MV-4-11 (cell line): ENCODE measurements at places on chromosomes 11 and 22.

DNA sequence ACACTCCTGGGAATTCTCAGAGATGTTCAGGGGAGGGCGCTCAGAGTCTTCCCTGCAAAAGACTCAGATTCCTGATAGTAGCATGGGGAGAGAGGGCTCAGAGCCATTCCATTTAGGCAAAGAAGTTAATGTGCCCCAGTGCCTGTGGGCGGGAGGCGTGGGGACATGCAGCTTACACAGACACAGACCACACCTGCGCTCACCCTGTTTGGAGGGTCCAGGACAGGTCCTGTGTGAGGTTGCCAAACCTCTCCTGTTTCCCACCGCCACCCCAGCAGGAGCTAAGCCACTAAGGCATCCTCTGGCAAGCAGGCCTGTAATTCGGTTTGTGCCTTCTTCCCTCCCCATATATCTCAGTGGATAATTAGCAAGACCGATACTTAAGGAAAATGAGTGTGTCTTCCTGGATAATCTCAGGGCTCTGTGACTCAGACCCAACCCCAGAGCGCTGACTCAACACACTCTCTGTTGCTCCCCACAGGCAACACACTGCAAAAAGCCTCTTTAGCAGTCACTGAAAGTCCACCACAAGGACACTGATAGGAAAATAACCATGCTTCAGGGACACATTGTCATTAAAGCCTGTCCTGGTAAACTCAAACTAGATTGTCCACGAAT, 118.9 kb upstream of the LMO1 start:
- no peak for DNase-seq

DNA sequence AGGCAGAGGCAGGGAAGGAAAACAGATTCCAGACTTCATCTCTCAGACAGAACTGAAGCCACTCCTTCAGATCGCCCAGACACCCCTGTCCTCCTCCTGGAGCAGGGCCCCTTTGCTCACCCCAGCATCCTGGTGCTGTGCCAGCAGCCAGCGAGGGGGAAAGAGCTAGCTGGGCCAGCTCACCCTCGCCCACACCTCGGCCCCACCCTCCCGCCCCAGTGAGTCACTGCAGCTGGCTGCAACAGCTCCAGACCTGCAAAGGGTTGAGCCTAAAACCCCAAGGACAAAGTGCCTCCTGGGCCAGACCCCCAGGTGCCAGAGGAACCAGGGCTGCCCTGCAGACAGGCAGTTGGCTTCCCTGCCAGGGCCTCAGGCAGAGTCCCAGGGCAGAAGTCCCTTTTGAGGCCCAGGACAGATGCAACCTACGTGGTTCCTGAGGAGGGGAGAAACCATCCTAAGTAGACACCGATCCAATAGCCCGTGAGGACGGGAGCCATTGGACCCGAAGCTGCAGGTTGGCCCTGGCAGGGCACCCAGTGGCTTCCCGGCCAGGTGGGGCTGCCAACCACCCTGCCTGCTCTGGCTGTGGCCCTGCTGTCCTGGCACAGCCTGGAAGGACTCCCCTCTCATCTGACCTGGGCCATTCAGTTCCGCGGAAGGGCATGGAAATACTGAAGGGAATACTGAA, 7.2 kb downstream of the AHNAK start:
- peak; percentile 54 for DNase-seq

DNA sequence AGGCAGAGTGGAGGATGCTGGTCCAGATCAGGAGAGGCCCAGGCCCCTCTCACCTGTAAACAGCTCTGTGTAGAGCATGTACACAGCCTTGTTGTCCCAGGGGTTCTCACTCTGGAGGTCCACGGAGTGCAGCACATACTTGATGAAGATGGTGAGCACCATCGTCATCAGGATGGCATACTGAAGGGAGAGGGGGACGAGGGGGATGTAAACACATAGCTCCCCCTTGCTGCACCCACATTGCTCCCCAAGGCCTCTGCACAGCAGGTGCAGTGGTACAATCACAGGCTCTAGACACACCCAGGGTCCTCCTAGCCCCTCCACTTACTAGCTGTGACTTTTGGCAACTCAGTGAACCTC, 2.9 kb downstream of the SYVN1 start:
- no peak for DNase-seq

GRCh38 chr11:28679795-28680468, 571.7 kb downstream of the METTL15 start:
- no peak for DNase-seq

DNA sequence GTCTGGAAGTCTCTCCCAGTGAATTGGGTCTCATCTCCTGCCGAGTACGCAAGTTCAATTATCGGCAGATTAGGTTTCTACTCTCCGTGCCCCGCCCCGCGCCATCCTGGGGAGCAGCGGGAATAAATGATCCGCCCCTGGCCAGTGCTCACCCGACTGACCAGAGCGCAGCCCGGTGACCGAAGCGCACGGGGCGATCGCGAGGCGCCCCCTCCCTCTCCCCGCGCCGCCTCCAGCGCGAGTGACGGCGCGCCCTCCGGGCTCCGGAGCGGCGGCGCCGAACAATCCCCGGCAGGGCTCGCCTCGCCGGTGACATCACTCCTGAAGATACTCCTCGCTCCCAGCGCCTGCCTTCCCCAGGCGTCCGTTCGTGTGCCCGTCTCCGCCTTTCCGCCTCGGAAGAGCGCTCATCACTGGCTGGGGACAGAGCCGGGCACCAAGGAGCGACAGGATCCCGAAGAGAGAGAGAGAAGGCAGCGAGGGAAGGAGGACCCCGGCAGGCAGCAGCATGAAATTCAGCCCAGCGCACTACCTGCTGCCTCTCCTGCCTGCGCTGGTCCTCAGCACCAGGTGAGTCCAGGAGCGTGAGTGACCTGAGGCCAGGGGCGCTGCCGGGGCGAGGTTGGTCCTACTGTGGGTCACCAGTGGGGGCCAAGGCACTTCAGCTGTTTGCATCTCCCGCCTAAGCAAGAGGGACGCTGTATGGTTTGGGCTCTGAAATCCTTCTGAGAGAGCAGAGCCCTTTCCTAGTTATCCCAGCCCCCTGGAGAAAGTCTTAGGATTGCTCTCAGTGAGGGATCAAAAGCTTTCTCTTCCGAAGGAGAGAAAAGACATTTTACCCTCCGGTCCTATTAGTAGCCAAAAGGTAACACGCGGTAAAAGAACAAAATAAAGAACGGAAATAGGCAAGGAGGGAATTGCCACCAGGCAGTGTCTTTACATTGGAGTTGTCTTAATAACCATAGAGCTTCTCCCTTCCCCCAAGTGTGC, at the start of gene LUZP2:
Gene LUZP2 (plus strand): TSS at position 318 of the 990 bp plus-strand sequence.
- no peak for DNase-seq

DNA sequence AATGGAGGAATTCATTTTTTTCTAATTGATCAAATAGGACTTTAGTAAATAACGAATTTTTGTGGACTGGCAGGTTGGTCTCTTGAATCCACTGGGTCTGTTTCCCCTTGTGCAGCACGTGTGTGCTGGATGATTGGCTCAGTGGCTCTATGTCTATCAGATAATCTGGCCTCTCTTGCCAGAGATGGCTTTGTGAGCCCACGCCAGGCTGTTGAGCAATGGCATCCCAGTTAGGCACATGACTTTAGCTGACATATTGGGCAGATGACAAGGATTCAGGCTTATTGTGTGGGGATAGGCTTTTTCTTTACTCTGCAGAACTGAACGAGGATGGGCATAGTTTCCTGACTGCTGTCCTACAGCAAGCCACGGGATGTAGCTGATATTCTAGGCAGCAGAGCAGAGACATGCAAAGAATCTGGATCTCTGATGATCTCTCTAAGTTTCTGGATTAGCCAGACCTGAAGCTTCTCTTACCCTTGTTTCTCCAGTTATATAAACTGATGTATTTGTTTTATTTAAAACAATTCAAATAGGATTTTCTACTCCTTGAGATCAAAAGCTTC, 144.9 kb downstream of the ARHGAP42 start:
- DNase-seq = no peak

- no peak for DNase-seq
These were observed 1.5 kb downstream of the MAFF start for GRCh38 chr22:38203090-38203810.

- no peak for DNase-seq
These were observed 18.9 kb upstream of the DNAJB13 start for GRCh38 chr11:73931951-73932350.

- DNase-seq = no peak
These were observed 104.7 kb upstream of the GUCY1A2 start for GRCh38 chr11:107123022-107123421.

DNA sequence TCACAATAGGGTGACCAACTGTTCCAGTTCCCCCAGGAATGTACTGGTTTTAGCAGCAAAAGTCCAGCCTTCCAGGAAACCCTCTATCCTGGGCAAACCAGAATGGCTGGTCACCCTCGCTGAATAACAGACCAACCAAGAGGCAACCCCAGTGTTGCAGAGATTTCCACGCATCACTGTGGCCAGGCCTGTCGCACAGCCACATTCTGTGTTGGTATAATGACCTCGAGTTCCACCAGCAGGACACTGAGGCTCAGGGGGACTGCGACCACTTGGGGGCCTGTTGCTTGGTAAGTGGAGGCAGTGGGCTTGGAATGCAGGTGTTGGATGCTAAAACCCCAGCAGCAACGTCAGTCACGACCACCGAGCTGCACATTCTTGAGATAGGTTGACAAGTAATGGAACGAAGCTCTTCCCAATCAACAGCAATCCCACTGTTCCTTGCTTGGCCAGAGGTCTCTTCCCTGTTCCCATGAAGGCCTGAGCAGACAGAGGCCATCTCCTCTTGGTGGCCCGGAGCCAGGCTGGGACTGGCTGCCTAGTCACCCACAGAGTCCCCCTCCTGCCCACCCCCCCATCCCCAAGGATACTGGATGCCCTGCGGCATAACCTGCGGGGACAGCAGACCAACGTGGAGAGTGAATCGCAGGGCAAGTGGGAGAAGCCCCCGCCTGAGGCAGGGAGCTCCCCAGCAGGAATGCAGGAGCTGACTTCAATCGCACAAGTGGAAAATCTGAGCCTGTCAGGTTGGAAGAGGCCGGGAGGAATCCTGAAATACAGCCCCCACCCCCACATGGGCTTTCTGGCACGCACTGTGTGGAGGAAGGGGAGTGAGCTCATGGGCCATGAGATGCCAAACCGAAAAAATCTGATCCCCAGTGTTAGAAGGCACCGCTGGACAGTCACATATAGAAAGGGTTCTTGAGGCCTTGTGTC, 43.4 kb upstream of the MN1 start:
- DNase-seq = no peak

- no peak for DNase-seq
These were observed 8.9 kb upstream of the AQP11 start for GRCh38 chr11:77580712-77581337.
